ENCODE measurements at places on chromosomes 11 and 22.

DNA sequence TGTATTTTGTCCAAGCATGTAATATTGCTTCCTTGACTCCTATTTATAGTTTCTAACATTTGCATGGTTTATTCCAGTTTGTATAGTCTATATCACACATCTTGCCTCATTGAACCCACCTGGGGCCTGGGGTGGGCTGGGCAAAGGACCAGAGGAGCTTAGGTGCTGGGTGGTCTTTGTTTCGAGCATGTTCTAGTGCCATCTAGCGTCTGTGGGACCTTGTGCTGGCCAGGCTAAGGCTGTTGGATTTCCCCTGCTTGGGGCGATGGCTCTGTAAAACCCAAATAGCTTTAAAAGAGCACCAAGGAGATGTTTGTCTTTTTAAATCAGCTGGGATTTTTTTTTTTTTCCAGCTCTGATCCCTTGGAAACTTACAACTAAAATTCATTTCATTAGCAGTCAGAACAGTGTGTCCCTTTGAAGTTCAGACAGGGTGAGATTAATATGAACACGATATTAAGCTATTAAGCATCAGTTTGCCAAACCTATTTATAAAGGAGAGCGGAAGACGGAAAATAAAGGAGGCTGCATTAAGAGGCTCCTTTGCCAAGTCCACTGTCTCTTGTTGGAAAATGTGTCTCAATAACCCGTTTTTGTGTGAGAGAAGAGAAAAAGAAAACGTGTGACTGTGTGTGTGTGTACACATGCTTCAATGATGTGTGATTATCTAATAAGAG lies 157.4 kb downstream of the COMMD9 start:
- DNase-seq: peak; percentile 30

- no peak for DNase-seq
Measured at GRCh38 chr11:83601914-83602527, 315.9 kb upstream of the CCDC90B start.

- DNase-seq: no peak
Measured at GRCh38 chr11:2697866-2698265, 1.9 kb downstream of the KCNQ1OT1 start.

- no peak for DNase-seq
Measured at GRCh38 chr11:97107604-97108003, 717.8 kb downstream of the JRKL start.

GRCh38 chr11:117834838-117835443 lies 10.4 kb upstream of the FXYD2 start:
- peak; percentile 4 for DNase-seq

DNA sequence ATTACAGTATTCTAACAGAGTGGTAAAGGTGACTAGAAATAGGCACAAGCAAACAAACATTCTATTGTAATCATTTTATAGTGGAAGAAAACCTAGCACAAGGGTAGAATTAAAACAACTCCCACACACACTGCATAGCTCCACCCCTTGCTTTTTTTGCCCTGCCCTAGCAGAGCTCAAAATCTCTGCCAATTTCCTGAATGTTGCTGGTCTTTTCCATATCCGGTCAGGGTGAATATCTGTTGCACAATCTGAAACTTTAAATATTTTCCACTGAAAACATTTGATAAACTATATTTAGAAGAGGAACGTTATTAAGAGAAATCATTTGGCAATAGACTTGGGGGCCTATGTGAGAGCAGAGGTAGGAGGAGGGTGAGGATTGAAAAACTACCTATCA lies 2.7 kb downstream of the SPA17 start:
- no peak for DNase-seq

GRCh38 chr11:22703591-22703990 lies 37.2 kb downstream of the GAS2 start:
- DNase-seq: peak; percentile 75

DNA sequence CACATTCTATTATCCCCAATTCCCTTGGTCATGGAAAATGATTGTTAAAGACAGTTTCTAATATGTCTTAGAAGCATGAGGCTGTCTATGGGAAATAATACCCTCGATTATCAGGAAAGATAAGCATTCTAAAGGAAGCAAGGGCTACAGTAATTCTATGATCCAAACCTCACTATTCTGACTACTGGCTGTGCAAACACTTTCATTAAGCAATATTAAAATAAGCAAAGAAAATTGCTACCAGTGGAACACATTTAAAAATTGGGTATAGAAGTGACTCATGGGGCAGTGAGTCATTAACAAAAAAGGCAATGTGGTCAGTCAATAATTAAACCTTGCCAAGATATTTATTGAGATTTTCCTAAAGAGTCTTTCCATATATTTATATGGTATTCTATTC lies 1415.2 kb upstream of the TENM4 start:
- no peak for DNase-seq

- peak; percentile 16 for DNase-seq
Measured at GRCh38 chr11:214083-214482, 6.6 kb downstream of the RIC8A start.

GRCh38 chr22:50660306-50660705 lies 12.3 kb upstream of the SHANK3 start:
- DNase-seq: no peak

DNA sequence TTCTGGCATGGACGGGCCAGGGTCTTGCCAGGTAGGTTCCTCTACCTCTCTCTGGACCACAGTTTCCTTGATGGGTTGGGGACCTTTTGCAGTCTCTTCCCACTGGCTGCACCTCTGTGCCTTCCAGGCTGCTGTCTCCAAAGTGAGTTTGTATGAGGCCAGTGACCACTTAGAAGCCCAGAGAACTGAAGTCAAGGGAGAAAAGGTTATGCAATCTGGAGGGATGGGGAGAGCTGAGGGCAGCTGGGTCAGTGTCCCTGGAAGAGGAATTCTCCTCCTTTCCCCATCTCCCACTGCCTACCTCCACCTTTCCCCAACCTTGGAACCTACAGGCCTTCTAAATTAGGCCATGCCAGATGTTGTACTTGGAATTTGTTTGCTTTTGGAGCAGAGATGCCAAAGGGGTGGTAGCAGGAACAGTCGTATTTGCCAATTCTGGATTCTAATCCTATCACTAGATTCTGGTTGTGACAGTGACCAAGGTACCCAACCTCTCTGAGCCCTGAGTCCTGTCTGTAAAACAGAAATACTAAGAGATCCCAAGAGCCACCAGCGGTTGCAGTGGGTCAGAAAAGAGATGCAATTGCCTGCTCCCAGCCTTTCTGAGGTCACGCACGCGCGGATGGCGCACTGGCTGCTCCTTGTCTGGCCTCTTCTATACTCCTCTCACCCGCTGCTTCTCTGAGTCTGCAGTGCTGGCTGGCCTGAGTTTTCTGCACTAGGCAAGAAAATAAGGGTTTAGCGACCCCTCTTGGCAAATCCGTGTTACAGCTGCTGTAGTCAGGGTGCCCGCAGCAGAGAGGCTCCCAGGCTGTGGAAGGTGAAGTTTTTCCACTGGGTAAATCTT lies 10.7 kb upstream of the ACCSL start:
- DNase-seq: peak; percentile 94

DNA sequence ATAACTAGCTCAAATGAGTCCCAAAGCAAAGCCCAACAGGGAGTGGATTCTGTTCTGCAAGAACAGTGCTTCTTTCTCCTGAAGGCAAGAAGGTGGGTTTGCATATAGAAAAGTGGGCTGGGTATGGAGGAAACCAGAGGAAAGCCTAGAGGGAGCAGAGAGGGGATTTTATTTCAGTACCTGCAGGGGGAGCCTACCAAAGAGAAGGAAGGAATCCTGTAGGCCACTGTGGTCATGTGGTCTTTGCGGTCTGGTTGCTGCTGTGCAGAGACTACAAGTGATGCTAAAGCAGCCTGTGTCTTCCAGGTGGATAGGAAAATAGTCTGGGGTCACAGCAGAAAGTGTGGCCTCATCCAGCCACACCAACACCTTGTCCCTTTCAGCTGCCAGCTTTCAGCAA lies 33.2 kb upstream of the ZBTB16 start:
- DNase-seq: peak; percentile 40

- DNase-seq: no peak
Measured at GRCh38 chr11:119382101-119382500, 611 bp upstream of the USP2 start.

DNA sequence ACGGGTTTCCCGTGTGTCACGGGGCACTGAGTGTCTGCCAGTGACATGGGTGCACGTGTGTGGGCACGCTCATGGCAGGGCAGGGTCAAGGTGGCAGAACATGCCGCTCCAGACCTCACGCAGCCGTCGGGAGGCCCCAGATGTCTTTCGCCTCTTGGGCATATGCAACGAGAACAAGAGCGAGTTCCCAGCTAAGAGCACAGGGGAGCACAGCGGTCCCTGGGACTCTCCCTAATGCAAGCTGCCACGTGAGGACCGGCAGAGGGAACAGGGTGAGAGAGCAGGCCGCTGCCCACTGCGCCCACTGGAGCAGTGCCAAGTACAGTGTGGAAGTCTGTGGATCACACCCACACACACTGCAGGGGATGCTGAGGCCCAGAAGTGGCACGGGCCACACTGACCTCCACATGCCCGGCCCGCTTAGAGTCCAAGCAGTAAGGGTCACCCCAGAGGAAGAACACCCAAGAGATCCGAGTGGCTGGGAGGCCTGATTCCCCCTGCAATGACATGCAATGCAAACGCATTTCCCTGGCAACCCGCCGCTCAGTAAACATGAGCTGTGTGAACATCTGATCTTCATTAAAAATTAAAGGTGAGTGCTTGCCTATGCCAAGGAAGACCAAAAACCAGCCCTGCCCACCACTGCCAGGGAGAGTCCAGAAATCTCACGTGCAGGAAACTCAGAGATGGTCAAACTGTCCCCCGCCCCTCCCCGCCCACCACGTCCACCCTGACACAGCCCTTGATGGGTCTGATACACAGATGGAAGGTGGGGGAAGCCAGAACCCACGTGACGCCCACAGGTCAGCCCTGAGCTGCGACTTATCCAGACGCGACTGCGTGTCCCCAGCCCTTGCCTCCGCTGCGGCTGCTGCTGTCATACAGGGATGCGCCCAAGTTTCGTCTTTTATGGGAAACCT lies 11.7 kb downstream of the CERK start:
- no peak for DNase-seq

- DNase-seq: peak; percentile 23
Measured at GRCh38 chr22:22714600-22715335, 70.4 kb downstream of the GGTLC2 start.

DNA sequence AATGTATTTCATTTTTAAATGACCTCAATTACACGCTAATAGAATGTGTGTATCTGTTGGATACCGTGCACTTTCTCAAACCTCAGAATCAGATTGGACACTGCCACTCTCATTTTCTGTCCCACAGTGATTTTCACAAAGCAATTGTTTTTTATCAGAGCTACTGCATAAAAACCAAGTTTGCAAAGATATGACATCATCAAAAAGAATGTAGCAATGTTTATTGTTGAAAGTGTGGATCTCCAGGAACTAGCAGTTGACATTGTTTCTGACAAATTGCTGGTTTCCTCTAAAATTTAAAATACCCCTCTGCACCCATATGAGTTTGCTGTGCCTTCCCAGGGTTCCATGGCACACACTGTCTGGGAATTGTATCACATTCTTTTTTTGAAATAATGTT lies 362.7 kb upstream of the DDI1 start:
- DNase-seq: no peak

GRCh38 chr11:92342886-92343285 lies 118.3 kb downstream of the FAT3 start:
- DNase-seq: no peak

DNA sequence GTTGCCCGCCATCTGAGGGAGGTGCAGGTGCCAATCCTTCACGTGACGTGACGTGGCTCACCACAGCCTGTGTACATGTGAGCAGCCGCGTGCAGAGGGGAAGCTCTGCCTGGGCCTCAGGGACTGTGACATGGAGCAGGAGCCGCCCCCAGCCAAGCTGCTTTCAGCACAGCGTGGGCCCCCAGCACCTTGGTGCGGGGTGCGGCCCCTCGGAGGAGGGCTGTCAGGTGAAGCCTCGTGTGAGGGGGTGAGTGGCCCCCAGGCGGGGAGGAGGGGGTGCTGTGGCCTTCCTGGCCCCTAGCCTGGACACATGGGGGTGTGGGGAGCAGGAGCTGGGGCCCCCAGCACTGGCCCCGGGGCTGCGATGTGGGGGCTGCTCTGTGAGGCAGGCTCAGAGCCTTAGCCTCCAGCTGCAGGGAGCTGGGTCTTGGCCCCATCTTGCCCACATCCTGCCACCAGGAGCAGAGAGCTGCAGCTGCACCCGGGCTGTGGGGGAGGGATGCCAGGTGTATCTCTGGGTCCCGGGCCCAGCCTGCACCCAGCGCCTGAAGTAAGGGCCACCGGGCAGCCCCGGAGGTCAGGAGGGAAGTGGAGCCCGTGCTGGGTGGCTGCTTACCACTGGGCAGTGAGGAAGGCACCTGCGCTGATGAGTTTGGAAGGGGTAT lies at the start of gene ADORA2A:
TSS of gene ADORA2A (plus strand) at position 100 of the 665 bp plus-strand sequence. CDS start 5,806 bp downstream, outside the sequence.
- DNase-seq: peak; percentile 67

DNA sequence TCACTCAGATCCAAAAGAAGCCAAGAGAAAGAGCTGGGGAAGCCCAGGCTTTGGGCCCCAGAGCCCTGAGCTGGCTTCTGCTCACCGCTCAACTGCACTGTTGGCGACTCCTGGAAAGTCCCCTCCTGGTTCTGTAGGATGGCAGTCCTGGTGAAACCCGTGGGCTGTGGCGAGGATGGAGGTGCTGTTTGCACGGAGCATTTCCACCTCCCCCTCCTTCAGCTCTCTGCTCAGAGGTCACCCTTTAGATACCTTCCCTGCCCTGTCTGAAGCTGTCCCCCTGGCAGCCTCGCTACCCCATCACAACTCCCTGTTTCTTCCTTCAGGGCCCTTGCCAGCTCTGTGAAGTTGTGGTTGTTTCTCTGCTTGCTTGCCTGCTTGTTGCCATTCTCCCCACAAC lies 97.8 kb downstream of the MYO18B start:
- DNase-seq: no peak

DNA sequence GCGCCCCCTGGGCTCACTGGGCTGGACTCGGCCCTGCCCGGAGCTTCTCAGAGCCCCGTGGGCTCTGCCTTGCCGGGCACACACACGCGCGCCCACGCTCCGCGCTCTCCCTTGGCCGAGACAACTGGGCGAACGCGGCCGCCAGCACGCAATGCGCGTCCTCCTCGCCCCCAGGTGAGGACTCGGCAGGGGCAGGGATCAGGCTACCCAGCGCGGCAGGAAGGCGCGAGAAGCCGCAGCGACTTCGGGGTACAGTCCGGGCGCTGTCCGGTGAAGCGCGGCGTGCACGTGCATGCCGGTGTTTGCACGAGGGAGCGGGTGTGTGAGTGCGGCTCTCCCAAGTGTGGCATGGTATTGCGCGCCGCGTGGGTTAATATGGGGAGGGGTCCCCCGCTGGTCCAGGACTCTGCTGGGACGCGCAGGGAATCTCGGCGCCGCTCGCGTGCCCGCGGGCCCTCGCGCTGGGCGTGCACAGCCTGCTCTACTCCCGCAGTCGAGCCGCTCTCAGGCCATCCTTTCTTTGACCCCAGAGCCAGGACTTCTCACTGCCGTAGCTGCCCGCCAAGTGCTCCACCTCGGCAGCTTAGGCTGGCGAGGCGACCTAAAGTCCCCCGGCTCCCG lies 5.4 kb downstream of the WNT7B start:
- DNase-seq: no peak

DNA sequence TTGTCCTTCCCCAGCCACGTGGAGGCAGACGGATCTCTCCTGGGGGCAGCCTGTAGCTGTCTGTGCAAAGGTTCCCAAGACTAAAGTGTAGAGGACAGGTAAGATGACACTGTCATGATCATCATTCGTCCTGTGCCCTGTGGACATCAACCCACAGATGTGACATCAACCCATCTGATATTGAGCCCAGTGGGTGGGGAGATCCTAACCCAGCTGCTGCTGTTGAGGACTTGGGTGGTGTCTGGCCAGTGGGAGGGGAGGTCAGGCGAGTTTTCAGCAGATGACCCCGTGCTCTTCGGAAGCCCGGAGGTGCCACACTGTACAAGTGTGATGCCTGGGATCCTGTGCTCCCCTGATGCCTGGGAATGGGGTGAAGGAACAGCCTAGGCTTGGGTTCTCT lies 1.2 kb upstream of the GAL start:
- no peak for DNase-seq

All from stomach (tissue), 19 donors.